ENCODE measurements at places on chromosomes 6 and 20.

GRCh38 chr6:164252948-164253347 is 838.4 kb downstream of the QKI start:
- DNase-seq, result no peak

DNA sequence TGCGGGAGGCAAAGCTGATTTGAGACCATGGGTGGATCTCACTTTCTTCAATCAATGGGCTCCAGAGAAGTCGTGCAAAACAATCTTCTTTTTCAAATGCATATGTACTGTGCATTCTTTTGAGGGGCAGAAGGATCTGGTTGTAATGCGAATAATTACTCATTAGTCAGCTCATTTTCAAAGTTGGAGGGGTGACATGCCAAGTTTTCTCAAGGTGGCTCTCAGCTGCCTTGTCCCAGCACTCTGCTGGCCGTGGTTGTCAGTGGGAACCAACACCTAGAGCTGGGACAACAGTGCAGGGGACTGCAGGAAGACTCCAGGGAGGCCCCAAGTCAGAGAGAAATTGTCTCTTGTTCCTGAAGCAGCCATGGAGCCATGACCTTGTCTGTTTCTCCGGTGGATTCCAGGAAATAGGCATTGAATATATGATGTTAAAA is 25.3 kb downstream of the MYT1 start:
- DNase-seq, result no peak

GRCh38 chr6:98974309-98974708 is 26.6 kb upstream of the FBXL4 start:
- peak; percentile 8 for DNase-seq

GRCh38 chr20:20295621-20296498 is 72.0 kb upstream of the INSM1 start:
- no peak for DNase-seq

- peak; percentile 91 for DNase-seq
These were observed 20.6 kb upstream of the SIRPA start for GRCh38 chr20:1874450-1875182.

DNA sequence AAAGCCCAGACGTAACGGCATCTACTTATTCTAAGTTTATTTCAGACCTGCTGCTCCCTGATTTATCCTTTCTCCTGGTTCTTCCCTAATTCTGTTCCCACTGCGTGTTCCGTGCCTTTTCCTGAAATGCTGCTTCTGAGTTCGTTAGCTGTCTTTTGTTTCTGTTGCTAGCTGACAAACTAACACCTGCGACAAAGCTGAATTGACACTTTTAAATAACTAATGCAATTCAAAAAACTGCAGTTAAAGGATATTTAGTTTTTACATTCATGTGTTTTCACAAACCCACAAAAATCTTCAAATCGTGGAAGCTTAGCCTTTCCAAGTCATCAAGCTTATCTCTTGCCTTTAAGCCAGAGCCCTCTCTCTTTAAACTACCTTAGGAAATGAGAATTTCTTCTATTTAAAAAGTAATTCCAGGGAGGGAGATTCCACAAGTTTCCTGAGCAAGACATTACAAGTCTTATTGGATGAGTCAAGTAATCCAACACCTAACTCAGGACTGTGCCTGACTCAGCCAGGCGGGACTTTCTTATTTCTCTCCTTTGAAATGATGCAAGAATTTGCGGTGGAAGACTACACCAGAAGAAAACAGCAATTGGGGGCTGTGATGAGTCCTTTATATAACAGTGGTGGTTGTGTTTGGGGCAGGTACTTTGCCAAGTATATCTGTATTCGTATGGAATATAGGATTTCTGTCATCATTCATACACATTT is 6.3 kb downstream of the ADTRP start:
- peak; percentile 87 for DNase-seq

DNA sequence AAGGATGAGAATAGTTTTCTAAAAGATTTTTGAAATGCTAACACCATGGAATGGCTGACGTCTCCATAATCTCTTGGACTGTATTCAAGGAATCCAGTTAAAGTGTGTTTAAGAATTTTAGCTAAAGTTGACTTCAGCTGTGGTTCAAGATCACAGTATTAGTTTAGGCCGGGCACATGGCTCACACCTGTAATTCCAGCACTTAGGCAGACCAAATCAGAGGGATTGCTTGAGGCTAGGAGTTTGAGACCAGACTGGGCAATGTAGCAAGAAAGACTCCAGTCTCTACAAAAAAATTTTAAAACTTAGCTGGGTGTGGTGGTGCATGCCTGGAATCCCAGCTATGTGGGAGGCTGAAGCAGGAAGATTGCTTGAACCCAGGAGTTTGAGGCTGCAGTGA is 68.2 kb downstream of the RFPL4B start:
- no peak for DNase-seq
